ENCODE measurements at places on chromosomes 1 and 21.

GRCh38 chr1:43271186-43272118, 1.7 kb downstream of the TMEM125 start:
- no peak for DNase-seq

- DNase-seq, result no peak
These were observed 36.7 kb downstream of the ERI3 start for GRCh38 chr1:44318097-44319088.

DNA sequence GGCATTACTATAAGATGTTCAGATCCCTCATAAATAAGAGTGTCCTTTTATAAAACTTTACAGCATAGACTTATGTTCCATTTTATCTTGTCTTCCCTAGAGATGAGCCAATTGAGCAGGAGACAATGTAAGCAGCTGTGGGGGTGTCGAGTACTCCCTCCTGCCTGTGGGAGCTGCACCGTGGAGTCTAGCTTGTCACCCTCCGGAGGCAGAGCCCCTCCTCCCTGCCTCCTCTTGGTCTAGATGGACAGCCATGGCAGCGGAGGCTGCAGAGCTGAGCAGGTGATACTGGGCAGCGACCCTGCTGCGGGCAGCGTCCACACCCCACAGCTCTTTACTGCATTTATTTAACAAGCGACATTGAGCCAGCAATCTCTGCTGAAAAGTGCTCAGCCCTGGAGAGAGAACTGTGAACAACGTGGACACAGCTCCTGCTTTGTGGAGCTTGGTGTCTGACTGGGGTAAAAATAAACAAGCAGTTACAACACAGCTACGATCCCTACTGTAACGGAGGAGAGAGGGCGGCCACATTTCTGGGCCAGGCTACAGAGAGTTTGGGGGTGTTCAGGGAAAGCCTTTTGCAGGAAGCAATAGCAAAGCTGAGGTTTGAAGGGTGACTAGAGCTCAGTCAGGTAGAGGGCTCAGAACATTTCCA, 12.8 kb upstream of the KIF21B start:
- DNase-seq, result no peak

DNA sequence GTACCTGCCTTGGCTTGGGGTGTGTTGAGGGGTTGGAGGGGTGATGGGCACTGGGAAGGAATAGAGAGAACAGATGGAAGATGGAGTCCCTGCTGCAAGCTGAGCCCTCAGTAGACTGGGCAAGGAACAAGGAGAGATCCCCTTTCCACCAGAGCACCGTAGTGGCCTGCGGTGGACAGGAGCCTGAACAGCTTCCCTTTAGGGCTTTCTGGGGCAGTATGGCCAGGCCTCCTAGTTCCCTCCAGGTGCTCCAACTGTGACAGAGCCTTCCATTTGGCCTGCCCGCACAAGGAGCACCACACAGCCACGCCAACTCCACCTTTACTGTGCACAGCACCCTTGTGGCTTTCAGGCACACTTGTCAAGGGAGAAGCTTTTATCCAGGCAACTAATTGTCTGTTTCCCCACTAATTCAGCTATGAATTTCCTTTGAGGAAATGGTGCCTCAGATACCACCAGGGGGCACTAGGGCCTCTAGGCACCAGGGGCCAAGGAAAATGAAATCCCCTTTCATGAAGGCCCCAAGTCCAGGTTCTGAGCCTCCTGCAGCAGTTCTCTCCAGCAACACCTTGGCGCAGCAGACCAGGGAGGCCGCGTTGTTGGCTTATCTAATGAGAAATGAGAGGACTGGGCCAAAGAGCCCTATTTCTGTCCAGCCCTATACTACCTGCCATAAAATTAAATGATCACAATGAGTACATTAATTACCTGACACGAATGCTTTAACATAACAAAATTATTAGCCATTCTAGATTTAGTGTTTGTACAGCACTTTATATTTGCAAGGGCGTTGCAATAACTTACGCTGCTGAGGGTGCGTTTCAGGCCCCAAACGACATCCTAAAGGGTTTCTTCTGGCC, 23.1 kb upstream of the ERI3 start:
- peak; percentile 7 for DNase-seq

DNA sequence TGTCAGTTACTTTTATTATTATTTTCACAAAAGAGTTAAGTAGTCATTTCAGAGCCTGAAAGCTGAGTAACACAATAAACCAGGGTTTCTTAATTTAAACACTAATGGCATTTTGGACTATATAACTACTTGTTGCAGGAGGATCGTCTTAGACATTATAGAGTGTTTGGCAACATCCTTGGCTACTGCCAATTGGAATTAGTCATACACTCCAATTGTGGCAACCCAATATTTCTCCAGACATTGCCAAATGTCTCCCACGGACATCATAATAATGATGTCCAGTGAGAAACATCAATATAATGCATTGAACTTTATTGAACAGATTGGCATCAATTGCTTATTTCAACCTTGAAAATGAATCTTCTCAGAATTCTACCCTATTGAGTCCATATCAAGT, 441.9 kb upstream of the ADGRL4 start:
- DNase-seq, result no peak

- no peak for DNase-seq
These were observed 17.2 kb upstream of the SYNC start for GRCh38 chr1:32719681-32720275.

GRCh38 chr1:173601588-173601987, 1.3 kb downstream of the SLC9C2 start:
- DNase-seq, result no peak

DNA sequence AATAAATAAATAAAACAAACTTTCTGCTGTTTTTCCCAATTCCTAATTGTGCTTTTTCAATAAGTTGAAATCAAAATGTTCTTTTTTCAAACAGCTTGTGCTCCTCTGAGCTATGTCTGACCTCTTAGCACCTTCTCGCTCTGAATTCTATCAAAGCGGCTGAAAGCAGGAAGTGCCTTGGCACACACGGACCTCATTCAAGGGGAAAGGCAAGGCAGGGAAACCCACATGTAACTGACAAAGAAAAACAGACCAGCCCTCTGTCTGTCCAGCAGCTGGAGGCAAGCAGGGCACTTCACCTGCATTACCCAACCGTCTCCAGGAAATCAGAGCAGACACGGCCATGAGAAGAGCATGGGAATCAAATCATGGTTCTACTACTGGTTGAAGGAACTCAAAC, 56.7 kb downstream of the PLPP3 start:
- DNase-seq, result no peak

DNA sequence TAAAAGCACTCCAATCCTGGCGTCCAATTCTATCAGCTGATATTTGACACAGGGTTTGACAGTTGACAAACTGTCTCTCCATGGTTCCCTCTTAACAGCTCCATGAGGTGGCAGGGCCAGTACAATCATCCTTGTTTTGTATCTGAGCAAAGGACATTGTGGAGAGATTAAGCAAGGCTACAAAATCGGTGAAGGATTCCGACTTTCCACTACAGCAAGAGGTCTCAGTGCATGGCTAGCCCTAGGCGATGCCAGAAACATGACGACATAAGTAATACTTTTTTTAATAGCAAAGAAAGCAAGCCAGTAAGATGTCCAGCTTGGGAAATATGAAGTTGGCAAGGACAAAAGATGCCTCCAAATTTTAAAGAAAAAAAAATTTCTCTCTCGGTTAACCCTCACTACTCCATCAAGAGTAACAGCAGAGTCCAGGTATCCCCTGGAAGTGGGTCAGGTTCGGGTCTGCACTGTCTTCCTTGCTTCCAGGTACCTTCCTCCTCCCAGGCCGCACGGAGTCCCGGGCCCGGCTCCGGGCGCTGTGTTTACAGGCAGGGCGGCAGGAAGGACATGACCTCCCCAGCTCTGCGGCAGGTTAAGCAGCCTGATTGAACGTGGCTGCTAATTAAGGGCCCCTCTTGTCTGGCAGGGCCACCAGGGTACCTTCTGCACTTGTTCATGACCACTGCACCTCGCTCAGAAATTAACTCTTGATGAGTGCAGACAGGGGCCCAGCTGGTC, 106.1 kb downstream of the SIM2 start:
- no peak for DNase-seq

- no peak for DNase-seq
These were observed 333.7 kb downstream of the PCP4 start for GRCh38 chr21:40200946-40201345.

GRCh38 chr1:244662599-244662998, 9.7 kb downstream of the DESI2 start:
- no peak for DNase-seq

GRCh38 chr1:167993720-167994119, 56.8 kb upstream of the MPC2 start:
- DNase-seq, result no peak

- DNase-seq, result no peak
These were observed 7.8 kb upstream of the ZYG11A start for GRCh38 chr1:52834798-52835197.

DNA sequence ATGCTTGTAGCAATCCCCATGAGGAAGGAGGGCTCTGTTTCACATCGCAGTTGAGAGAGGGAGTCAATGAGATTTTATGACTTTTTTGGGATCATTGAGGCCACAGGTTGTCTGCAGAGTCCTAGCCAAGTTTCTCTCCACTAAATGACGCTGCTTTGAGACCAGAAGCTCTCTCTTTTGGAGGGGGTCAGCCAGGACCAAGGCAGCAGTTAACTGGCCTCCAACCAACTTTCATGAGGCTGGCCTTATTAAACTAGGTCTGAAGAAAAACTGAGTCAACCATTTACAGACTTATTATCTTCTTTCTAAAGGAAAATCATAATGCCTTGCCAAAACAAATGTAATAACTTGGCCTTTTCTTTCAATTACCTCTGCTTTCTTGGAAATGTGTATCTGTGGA, 8.6 kb downstream of the WLS start:
- DNase-seq, result no peak
